ENCODE measurements at places on chromosomes 16 and 17.
A peak's percentile ranks its signal among the peaks of the same experiment; 100 is the strongest.

GRCh38 chr16:5885521-5885920, 787.9 kb upstream of the EEF2KMT start:
- no peak for DNase-seq

- DNase-seq: no peak
Observed at GRCh38 chr16:54654429-54654828, 276.2 kb upstream of the IRX5 start.

GRCh38 chr17:57706761-57707160, 38.3 kb downstream of the CCDC182 start:
- no peak for DNase-seq

GRCh38 chr17:28812748-28813377, 29.7 kb downstream of the FAM222B start:
- peak; percentile 74 for DNase-seq

DNA sequence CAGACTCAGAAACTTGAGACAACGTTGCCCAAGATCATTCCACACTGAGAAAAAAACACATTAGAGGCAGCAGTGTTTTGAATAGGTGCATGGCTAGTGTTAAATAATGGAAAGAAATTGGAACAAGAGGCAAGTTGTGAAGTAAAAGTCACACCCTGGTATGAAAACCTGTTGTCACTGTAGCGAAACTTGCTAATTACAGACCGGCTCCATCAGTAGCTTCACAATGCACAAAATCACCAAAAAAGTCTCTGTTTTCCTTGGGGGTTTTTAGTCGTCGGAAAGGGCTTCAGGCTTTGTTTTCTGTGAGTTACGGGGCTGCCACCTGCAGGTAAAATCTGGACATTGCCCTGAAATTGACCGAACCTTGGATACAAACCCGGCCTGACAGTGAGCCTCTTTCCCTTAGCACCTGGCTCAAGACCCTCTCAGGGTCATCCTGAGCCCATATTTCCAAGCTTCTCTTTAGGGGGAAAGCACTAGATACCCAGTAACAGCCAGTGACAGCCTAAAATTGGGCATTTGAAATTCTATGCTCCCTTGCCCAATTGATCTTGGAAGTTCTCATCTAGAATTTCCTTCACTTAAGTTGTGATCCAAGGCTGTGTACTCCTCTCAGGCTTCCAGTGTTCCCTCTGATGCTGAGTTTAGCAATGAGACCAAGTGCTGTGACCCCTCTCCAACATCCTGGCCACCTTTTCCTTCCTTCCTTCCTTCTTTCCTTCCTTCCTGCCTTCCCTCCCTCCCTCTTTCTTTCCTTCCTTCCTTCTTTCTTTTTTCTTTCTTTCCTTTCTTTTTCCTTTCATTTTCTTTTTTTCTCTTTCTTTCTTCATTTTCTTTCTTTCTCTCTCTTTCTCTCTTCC, 7.2 kb upstream of the GRB2 start:
- peak; percentile 30 for DNase-seq

- no peak for DNase-seq
Observed at GRCh38 chr16:57118461-57119084, 26.2 kb downstream of the CPNE2 start.

GRCh38 chr17:81309140-81309858, 14.2 kb upstream of the SLC38A10 start:
- DNase-seq: peak; percentile 61

DNA sequence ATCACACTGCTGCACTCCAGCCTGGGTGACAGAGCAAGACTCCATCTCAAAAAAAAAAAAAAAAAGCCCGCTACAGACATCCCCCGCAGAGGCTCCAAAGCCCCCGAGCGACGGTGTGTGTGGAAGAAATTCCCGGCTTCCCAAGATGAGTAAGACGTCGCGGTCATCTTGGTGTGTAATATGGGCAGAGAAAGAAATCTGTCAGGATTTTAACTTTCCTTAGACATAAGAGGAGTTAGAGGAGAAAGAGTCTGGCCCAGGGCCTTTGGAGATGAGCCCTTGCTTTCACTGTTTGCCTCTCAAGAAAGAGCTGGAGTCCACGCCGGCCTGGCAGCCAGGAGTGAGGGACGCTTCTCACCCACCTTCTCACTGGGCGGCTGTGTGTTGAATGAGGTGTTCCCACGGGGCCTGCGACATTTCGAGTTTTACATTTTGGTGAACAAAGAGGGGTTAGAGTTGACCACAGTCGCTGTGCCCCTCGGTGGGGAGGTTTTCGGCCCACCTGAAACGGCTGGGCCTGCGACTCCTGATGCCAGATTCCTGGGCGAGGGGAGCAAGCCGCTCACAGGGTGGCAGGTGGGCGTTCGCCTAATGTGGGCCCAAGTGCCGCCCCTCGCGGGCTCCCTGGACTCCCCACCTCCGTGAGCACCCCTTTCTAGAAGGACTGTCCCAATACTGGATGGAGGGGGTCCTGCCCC, 17.9 kb downstream of the C1QTNF1 start:
- no peak for DNase-seq

DNA sequence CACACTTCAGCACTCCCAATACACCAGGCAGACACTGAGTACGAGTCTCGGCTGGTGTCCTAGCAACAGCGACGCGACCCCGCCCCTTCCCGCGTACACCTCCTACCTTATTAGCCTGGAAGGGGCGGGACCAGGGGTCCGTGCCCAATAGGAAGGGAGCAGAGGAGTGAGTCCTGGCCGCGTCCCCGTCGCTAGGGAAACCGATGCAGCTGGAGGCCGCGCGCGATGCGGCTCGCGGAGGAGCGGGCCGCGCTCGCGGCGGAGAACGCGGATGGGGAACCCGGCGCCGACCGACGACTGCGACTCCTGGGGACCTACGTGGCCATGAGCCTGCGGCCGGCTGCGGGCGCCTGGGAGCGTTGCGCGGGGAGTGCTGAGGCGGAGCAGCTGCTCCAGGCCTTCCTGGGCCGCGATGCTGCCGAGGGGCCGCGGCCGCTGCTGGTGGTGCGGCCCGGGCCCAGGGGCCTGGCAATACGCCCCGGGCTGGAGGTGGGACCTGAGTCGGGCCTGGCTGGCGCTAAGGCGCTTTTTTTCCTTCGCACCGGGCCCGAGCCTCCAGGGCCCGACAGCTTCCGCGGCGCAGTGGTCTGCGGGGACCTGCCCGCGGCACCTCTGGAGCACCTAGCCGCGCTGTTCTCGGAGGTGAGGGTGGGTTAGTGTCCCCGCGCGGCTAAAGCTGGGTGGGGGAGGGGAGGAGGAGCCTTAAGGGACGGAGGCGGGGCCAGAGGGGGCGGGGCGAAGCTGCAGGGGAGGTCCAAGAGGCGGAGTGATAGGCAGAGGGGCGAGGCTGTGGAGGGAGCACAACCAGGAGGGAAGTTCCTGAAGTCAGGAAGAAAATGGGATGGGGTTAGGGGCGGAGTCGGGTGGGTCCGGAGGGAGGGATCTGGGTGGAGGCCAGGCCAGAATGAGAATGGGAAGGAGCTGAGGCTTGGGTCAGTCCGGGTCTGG, at the start of gene DNAH9:
TSS of gene DNAH9 (plus strand) at position 197 of the 948 bp plus-strand sequence. CDS start at position 226, 29 bp downstream.
- no peak for DNase-seq

GRCh38 chr17:72715906-72716572, 376.4 kb downstream of the SLC39A11 start:
- DNase-seq: peak; percentile 93

GRCh38 chr17:44878627-44879221, 20.5 kb downstream of the EFTUD2 start:
- DNase-seq: peak; percentile 20

DNA sequence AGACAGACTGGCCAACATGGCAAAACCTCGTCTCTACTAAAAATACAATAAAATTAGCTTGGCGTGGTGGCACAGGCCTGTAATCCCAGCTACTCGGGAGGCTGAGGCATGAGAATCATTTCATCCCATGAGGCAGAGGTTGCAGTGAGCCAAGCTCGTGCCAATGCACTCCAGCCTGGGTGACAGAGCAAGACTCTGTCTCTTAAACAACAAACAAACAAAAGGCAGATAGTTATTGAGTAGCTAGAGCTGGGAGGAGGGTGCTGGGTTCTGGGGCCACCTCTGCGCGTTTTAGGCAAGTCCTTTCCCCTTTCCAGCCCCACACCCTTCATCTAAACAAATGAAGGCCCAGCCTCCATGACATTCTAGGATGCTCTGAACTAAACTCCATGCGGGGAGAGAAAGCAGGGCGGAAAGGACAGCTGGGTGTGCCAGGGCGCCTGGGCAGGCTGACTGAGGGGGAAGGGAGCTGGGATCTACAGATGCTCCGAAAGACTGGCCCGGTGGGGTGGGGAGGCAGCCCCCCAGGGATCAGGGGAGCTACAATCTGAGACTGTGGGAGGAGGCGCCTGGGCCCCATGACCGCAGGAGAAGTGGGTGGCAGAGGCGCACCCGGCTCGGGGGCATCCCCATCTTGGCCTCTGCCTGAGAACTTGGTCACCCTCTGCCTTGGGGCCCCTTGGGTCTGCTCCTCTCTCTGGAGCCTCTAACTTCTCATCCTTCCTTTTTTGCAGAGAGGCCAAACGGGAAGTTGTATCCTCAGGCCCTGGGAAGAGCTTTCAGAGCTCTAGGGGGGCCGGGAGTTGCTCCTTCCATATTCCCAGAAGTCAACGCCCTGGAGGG, 910 bp downstream of the ITGAL start:
- DNase-seq: no peak

GRCh38 chr17:34360601-34361270, 2.3 kb downstream of the CCL1 start:
- DNase-seq: no peak

- no peak for DNase-seq
Observed at GRCh38 chr17:69434164-69434579, 19.7 kb downstream of the MAP2K6 start.

- DNase-seq: no peak
Observed at GRCh38 chr16:945271-946047, 25.3 kb downstream of the LMF1 start.

DNA sequence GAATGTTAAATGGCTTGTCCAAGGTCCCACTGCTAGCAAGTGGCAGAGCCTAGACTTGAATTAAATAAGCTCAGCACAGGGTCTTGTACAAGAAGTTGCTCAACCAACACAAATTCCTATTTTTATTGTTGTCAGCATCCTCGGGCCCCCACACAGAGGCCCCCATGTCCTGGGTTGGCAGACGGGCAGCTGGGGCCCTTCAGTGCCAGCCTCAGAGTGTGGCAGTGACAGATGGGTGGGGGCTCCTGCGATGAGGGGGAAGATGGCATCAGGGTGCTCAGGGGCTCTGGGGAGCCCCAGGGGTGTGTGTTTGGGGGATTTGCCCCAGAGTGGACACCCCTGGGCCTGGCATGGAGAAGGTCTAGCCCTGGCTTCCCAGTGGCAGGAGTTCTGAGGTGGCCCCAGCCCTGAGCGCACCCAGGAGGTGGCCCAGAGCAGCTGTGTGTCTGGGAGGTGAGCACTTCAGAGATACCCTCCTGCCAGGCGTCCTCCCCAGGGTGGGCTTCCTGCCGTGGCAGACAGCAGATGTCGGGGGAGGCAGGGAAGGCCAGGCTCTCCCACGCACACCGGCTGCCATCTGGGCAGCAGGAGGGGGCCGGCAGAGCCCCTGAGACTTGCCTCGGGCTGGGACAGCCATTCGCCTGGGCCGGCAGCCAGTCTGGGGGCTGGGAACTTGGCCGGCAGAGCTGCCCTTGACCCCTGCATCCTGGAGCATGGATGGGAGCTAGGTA, 150.8 kb downstream of the C16orf78 start:
- DNase-seq: no peak

GRCh38 chr17:56178203-56178602, 24.9 kb downstream of the ANKFN1 start:
- DNase-seq: no peak

GRCh38 chr16:84503751-84504395, 586 bp downstream of the MEAK7 start:
- DNase-seq: peak; percentile 59

DNA sequence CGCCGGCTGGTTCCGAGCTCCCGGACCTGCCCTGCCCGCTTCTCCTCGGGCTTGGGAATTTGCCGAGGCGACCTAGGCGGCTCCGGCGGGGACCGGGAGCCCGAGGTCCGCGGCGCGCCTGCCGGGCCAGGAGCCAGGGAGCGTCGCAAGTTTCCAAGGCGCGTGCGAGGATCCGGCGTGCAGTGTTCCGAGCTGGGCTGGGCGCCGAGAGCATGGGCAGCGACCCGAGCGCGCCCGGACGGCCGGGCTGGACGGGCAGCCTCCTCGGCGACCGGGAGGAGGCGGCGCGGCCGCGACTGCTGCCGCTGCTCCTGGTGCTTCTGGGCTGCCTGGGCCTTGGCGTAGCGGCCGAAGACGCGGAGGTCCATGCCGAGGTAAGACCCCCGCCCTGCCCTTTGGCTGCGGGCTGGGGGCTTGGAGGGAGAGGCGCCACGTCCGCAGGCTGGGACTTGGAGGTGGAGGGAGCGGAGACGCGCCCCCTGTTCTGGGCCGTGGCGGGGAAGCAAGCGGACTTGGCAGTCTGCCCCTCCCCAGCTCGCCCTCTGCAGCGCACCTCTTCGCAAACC, 668 bp downstream of the MMP15 start:
- DNase-seq: peak; percentile 25

- no peak for DNase-seq
Observed at GRCh38 chr17:29694918-29695563, 72.3 kb upstream of the CORO6 start.

GRCh38 chr16:30893744-30894539, at the start of gene BCL7C:
BCL7C (minus strand) TSS chr16:30894077; CDS start chr16:30893944, 133 bp downstream.
- peak; percentile 85 for DNase-seq

- no peak for DNase-seq
Observed at GRCh38 chr16:52770828-52771227, 223.9 kb upstream of the TOX3 start.

GRCh38 chr17:27396941-27397340, 59.3 kb upstream of the KSR1 start:
- DNase-seq: no peak

- DNase-seq: no peak
Observed at GRCh38 chr16:57413733-57414132, 9.2 kb downstream of the CCL17 start.

GRCh38 chr16:72021043-72021442, 12.5 kb downstream of the DHODH start:
- no peak for DNase-seq

- DNase-seq: no peak
Observed at GRCh38 chr16:1984347-1985225, 593 bp downstream of the GFER start.

DNA sequence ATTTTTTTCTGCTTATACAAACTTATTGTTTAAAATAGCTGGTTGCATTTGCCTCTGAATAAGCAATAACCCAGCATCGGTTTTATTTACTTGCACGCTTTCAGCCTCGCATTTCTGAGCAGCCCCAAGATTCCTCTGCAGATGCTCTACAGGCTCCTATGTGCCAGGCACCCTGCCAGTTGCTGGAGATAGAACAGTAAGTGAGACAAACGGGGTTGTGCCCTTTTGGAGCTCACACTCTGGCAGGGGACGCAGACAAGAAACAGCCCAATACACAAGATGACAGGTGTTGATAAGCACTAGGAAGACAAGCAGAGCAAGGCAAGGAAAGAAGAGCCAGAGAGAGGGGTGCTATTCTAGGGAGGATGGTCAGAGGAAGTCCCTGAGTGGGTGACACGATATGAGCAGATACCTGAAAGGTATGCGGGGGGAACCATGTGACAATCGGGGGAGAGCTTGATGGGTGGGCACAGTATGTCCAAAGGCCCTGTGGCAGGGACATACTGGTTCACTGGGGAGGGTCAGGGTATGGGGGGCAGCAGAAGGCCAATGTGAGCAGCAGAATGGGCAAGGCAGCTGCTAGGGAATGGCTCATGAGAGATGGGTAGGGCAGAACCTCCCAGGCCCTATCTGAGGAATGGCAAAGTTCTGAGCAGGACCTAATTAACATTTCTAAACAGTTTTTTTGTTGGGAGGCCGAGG, 18.7 kb upstream of the ADORA2B start:
- DNase-seq: no peak

- no peak for DNase-seq
Observed at GRCh38 chr17:411421-412120, 59.0 kb upstream of the RPH3AL start.

GRCh38 chr17:48748718-48749566, 20.4 kb upstream of the HOXB13 start:
- no peak for DNase-seq

- no peak for DNase-seq
Observed at GRCh38 chr16:29745853-29746345, at the start of gene C16orf54. C16orf54 (minus strand) TSS chr16:29745990; CDS start chr16:29744951, 1,039 bp downstream.
